ENCODE measurements at places on chromosomes 2 and 18.

DNA sequence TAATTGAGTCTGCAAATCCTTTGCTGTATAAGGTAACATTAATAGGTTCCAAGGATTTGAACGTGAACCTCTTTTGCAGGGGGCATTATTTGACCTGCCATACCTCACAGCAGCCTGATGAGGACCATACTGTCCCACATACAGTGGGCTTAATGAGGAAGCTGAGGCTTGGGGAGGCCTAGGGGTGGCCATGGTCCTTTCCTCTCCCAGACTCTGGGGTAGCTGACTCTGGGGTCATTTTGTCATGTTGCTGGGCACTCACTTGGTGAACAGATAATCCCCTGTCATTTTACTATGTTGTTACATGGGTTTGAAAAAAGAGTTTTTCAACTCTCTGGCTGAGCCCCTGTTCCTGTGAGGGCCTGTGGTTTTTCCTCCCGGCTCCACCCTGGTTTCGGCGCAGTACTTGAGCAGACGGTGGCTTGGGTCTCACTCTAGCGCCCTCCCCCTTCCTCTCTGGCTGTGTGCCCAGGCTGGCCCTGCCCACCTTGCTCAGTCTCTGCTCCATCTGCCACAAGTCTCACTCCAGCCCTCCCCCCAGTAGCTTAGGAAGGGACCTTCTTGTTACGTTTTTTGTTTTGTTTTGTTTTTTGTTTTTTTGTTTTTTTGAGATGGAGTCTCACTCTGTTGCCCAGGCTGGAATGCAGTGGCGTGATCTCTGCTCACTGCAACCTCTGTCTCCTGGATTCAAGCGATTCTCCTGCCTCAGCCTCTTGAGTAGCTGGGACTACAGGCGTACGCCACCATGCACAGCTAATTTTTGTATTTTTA lies 21.0 kb downstream of the INPP4A start:
- DNase-seq = peak; percentile 93

DNA sequence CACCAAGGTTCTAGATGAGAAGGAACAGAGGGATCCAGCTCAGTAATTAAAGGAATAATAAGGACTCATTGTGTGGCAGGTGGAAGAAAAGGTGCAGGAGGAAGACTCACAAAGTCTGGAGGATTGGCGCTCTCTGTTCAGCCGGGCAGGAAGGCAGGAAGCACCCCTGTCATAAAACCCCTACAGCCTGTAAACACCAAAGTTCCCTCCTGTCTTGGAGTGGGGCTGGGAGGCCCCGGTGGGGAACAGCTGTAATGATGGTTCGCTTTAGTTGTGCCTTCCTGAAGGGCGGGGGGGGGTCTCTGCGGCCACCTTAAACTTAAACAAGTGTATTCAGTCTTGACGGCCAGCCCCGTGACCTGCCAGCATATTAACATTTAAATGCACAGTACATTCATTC lies 84.3 kb downstream of the GBX2 start:
- no peak for DNase-seq

GRCh38 chr2:107747964-107748583 lies 78.6 kb upstream of the RGPD4 start:
- DNase-seq = no peak

- no peak for DNase-seq
Observed at GRCh38 chr2:106885971-106886915, at the start of gene ST6GAL2. TSS of gene ST6GAL2 (minus strand) at chr2:106886167. CDS start at chr2:106843977, 42,190 bp downstream.

DNA sequence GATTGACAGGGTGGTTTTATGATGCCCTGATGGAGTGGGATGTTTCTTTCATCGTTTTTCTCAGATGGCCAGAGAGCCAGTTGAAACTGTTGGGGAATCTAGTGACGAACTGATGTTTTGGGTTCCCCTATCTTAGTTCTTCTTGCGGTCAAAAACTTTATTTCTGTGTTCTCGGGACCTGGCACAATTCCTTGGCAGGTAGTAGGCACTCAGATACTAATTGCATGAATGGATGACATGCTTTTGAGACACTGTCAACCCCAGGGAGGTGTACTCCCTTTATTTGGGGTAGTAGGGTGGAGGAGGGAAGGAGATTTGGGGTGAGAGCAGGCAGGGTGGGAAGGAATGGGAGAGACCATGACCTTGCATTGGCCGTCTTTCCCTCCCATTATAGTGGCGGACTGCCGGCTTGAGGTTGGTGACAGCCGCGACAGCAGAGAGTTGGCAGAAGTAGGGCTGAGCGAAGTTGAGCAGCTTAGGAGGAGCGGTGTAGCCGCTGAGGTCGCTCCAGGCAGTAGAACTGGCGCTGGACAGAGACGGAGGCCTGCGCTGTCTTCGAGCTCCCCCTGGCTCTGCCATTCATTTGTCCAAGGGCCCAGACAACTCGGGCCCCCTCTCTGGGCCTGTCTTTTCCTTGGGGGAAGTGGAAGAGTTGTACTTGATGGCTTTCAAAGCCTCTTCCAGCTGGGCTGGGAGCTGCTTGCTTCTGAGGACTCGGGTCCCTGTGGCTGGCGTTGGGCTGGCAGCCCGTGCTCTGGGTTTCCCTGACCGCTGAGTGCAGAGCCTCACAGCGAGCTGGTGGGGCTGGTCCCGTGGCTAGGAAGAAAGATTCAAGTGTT lies 2.6 kb downstream of the TET3 start:
- peak; percentile 72 for DNase-seq

GRCh38 chr18:21761471-21762115 lies 21.0 kb downstream of the MIB1 start:
- DNase-seq = no peak

DNA sequence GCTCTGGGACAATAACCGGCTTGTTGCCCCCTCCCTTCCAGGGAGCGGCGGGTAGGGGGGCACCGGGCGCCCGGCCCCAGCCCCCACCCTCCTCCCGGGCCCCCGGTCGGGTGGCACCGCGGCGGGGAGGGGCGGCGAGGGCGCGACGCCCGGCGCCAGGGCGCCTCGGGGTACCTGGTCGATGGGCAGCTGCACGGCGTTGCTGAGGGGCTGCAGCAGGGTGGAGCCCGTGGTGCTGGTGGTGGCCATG lies 193 bp downstream of the MBOAT2 start:
- DNase-seq = no peak

DNA sequence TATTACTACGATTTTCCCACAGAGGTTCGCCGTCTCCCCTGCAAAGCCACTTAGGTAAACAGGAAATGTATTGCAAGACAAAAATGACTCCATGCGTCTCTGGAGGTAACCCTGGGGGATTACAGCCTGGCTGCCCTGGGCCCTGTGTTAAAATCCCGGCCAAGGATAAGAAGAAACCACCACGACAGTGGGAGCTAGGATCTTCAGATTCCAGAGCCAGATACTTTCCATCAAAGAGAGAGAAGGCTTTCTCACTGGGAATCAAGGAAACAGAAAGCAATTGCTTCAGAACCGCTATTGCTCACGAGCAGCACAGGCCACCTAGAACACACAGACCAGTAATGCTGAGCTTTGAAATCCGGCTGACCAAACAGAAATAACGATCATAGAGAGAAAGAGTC lies 97.9 kb upstream of the ZNF516 start:
- no peak for DNase-seq

- DNase-seq = no peak
Observed at GRCh38 chr2:29227935-29228675, 112.9 kb downstream of the CLIP4 start.

DNA sequence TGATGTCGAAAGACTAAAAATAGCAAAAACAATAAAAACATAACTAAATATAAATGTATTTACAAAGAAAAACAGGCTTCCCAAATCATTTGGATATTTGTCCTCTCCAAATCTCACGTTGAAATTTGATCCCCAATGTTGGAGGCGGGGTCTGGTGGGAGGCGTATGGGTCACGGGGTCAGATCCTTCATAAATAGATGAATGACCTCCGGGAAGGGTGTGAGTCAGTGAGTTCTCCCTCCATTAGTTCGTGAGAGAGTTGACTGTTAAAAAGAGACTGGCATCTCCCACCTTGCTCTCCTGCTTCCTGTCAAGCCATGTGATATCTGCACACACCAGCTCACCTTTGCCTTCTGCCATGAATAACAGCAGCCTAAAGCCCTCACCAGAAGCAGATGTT lies 703.0 kb downstream of the TMEM182 start:
- DNase-seq = no peak

- DNase-seq = no peak
Observed at GRCh38 chr2:12890066-12890465, 173.3 kb downstream of the TRIB2 start.

GRCh38 chr18:7598167-7599047 lies 31.3 kb downstream of the PTPRM start:
- no peak for DNase-seq

DNA sequence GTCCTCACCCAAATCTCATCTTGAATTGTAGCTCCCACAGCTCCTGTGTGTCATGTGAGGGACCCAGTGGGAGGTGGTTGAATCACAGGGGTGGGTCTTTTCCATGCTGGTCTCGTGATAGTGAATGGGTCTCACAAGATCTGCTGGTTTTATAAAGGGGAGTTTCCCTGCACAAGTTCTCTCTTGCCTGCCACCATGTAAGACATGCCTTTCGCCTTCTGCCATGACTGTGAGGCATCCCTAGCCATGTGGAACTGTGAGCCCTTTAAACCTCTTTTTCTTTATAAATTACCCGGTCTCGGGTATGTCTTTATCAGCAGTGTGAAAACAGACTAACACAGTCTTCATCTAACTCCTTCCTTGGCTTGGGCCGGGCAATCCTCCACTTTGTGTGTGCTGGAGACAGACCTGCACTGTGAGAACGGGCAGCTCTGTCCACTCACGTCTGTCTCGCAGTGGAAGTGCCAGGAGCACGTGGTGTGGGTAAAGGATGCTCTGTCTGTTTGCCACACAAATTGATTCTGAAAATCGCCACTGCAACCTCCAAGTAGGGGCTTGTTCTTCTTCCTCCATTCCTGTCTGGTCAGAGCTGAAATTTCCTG lies 47.6 kb upstream of the OTOS start:
- no peak for DNase-seq

GRCh38 chr2:134717286-134718022 lies 1.3 kb downstream of the TMEM163 start:
- DNase-seq = no peak

DNA sequence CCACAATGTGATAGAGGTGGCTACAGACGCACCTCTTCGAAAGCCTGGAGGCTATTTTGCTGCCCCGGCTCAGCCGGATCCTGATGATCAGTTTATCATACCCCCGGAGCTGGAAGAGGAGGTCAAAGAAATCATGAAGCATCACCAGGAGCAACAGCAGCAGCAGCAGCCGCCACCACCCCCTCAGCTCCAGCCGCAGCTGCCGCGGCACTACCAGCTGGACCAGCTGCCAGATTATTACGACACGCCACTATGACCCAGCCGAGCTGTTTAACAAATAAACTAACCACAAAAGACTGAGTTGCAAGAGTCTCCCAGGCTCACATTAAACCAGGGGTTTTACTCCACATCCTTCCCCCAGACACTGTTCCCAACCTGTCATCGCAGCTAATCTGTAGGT lies 263.8 kb downstream of the PHLPP1 start:
- no peak for DNase-seq

GRCh38 chr2:196473617-196474016 lies 165.9 kb upstream of the CCDC150 start:
- DNase-seq = no peak

DNA sequence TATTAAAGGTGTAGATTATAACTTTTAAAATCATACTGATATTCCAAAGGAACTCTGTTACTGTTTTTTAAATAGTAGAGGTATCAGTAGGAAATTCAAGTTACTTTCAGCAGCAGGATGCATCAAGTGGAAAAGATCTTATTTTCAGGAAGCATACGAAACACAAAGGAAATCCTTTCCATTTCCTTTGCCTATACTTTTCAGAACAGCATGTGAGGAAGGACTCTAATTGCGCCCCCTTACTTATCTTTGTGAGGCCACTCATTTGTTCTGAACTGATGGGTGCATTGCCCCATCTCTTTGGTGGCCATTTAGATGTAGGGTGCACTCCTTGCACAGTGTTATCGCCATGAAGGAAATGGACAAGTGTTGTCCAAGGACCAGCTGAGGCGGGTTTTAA lies 145.3 kb downstream of the BABAM2 start:
- DNase-seq = no peak

DNA sequence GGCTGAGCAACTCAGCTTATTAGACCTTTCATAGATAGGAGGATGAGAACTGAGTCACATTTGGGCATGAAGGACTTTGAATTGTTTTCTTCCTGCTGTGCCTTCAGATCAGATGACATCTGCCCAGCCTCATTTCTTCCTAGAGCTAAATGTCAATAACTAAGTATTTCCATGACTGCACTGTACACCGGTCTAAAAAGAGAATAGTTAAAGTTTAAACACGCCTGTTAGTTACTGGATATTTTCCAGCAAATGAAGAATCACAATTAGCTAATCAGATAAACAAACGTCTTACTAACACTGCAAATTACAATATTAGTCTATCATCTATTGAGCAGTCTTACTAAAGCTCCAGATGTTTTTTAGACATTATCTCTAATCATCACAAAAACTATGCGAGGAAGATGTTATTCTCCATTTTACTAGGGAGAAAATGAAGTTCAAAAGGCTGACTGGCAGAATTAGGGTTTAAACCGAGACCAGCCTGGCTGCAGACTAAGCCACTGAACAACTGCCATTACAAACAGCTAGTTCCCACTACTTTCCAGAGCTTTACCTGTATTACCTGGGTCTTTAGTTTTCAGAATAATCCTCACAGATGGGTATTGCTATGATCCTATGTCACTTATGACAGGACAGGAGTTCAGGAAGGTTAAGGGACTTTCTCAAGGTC lies 69.4 kb upstream of the ZNF397 start:
- no peak for DNase-seq

DNA sequence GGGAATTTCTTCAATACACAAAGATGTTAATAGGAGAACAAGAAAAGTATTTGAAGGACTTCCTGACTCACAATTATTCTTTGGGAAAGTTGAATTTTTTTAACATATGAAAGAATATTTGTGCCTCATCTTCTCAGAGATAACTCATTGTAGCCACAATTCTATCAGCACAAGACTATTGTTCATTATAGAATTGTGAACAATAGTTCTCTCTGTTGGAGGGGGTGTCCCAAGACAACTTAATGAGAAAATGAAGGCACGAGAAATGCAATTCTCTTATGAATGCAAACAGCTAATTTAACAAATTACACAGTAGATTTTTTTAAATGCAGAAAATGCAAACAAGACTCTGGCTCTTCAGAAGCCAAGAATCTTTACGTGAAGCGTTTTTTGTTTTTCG lies 157.0 kb downstream of the BARD1 start:
- no peak for DNase-seq

DNA sequence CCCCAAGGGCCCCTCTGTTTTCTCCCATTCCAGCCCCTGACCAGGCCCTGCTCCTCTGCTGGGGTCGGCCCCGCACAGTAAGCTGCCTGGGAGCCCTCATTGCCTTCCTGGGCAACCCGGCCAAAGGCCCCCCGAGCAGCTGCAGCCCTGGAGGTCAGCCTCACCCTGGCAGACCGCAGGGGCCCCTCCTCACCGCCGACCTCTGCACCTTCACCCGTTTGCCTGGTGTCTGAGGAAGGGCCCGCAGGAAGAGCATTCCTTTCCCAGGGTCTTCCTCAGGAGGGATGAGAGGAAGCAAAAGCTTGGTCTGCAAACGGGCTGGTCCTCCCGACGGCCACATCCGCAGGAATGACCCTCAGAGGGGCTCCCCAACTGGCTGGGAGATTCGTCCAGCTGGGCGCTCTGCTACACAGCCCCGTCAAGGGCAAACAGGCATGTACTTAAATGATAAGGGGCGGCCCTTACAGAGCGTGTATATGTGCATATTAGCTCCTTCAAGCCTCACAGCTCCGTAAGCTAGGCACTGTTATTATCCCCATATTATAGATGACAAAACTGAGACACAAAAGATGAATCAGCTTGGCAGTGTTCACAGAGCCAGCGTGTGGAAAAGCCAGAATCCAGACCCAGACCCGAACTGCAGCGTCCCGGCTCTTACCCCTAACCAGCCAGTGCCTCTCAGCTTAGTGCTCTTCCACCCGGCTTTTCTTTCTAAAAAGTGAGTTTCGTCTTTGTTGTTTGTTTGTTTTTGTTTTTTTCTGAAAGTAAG lies 52.8 kb downstream of the SLC4A1AP start:
- DNase-seq = no peak
